Forelimb muscle (tissue), 1 donor: ENCODE measurements at places on chromosomes 6 and 20. TPM values are rescaled to one million over a fixed set of nuclear protein-coding genes. Genes with fewer than 3 reads are reported as not detected.

DNA sequence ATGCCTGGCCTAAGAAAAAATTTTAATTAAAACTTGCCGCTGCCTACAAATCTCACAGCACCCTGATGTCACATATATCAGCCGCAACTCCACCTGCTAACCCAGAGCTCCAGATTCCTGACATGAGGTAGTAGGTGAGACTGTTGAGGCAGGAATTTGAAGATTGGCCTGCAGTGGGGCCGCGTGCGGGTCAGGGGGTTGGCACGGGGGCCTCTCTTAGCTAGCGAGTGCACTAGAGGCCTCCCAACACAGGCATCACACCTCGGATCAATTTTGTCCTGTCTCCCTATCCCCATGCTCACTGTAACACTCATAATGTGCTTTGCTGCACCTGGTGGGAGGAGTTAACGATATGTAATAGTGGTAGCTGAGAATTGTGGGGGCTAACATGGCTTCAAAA lies 349.8 kb downstream of the CDC5L start:
- DNase-seq, result no peak

GRCh38 chr6:13472976-13473767 lies 14.2 kb downstream of the GFOD1 start:
- DNase-seq, result no peak

- DNase-seq, result no peak
These were observed 112.6 kb downstream of the B3GAT2 start for GRCh38 chr6:70844301-70844700.

DNA sequence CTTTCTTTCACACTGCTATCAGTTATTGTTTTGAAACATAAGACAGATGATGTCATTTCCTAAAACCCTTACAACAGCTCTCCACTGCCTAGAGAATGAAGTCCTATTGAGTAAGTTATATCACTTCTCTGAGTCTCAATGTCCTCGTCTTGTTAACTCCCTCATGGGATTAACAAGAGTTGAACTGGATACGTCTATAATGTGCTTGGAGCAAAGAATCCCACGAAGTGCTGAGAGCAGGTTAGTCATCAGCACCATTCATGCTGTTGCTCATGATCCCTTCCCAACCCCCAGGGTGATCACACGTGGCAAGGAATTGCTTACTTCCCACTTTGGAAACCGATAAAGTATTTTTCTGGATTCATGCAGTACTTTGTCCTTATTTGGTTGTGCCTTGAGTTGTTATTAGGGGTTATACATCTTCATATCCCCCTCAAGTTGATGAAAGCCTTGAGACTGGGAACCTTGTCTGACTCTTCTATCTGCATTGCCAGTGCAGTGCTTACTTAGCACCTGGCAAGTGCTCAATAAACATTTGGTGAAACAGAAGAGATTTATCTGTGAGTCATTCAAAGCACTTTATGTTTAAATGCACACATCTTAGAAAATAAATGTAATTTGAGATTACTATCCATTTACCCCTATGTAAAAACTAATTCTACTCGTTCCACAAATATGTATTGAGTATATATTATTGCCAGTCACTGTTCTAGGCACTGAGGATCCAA lies 487.5 kb downstream of the EPM2A start:
- no peak for DNase-seq

GRCh38 chr20:3889489-3890397 lies 556 bp downstream of the PANK2 start:
- no peak for DNase-seq

DNA sequence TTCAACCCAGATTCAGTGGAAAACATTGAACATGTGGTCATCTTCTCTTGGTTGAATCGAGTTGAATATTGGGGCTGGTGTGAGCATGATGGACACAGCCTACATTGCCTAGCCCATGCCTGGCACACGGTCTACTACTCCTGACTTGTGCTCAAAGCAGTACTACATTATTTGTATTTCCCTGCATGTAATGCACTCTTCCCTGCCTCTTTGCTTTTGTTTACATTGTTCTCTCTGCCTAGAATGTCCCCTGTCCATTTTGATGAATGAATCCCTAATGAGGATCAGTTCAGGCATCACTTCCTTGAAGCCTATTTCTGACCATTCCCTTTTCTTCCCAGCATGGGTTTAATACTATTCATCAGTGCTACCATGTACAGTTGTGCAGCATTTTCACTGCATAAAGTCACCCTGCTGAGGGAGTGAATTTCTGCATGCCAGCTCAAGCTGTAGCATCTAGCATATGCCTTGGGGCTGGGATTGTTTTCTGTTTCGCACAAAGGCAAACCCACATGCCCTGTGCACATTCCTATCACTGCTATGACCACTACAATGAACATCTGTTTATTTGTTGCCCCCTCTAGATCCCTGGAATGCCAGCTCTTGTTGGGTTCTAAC lies 75.3 kb upstream of the CCN6 start:
- DNase-seq, result no peak

DNA sequence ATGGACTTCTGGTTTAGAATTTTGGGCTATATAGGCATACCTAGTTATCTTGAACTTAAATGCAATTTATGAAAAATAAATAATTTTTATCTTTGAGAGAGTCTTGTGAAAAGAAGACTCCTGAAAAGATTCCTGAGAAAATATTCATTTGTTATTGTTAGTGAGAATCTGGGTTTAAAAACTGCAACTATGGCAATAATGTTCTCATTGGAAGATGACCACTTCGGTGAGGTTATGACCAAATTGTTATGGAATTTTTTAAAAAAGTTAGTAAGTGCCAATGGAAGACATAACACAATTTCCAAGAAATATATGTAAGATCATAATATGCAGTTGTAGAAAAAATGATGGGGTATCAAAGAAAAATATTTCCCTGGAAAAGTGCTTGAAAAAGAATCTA lies 46.3 kb downstream of the GRIK2 start:
- no peak for DNase-seq

GRCh38 chr6:18148304-18149025 lies 6.4 kb downstream of the TPMT start:
- no peak for DNase-seq

DNA sequence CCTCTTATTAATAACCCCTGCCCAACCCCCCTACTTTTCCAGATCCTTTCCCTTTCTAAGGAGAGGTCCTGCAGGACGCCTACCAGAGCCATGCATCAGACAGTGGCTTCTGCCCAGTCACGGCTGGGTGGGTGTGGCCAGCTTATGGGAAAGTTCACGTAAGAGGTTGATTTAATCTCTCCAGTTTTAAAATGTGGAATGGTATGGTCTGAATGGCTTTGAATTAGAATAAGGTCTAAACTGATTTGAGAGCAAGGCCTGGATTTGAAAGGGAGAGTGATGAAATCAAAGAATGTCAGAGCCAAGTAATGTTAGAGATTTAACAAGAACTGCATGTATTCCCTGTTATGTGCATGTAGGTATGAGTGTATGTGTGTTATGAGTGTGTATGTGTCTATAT lies 275.7 kb downstream of the PAX1 start:
- no peak for DNase-seq

- no peak for DNase-seq
These were observed 263.1 kb downstream of the ESR1 start for GRCh38 chr6:152070556-152070955.

GRCh38 chr6:138115201-138115600 lies 8.0 kb upstream of the PERP start:
- no peak for DNase-seq

- no peak for DNase-seq
These were observed 42.6 kb downstream of the KIAA1755 start for GRCh38 chr20:38217791-38218565.

DNA sequence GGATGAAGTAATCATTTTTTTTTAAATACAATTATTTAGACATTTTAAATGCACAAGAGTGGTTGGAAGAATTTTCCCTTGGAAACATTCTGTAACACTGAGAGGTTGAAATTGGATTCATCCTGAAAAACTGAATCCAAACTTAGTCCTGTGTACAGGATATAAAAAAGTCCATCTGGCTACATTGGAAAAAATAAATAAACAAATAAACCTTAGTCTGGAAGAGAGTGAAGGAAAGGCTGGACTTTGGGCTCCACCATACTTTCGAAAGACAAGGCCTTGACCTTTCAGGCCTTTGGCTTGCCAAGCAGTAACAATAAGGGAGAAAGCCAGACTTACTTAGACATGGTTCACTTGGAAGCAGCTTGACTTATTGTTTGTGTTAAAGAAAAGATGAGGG lies 664.3 kb downstream of the TENT5A start:
- DNase-seq, result no peak

DNA sequence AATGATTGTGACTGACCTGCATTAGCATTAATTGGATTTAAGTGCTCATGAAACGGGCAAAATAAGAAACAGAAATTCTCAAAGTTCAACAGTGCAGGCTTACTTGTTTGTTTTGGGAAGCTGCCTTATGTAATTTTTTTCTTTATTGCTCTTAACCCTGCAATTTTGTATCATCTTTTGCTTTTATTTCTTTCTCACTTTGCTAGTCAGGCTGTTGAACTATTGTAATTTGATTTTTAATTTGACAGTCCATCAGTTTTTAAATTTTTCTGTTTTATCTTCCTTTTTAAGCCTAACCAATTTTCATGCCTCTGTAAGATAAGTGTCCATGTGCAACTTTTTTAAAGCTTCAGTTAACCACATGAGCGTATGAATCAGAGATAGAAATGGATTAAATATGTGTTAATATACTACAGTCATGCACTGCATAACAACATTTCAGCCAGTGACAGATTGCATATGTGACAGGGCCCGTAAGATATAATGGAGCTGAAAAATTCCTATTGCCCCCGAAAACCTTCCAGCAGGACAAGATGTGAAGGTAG lies 44.6 kb downstream of the PEX7 start:
- DNase-seq, result no peak

GRCh38 chr6:83536647-83537589 lies 24.6 kb downstream of the PRSS35 start:
- DNase-seq, result no peak

GRCh38 chr6:166551754-166552495 lies 34.6 kb downstream of the RAMACL start:
- DNase-seq, result no peak

The BEND3 gene
- polyA plus RNA-seq, result 3.1 TPM

The BFSP1 gene
- polyA plus RNA-seq, result 2.1 TPM

The BTNL2 gene
- polyA plus RNA-seq, result 0.18 TPM

The STX11 gene
- polyA plus RNA-seq, result 1.3 TPM

The TREML2 gene
- 0.11 TPM for polyA plus RNA-seq

The TSBP1 gene
- not detected for polyA plus RNA-seq

The ULBP2 gene
- polyA plus RNA-seq, result 0.61 TPM

The DUSP15 gene
- polyA plus RNA-seq, result 1.7 TPM
